ENCODE measurements at places on chromosomes 2 and 18.
A peak's percentile ranks its signal among the peaks of the same experiment; 100 is the strongest.

DNA sequence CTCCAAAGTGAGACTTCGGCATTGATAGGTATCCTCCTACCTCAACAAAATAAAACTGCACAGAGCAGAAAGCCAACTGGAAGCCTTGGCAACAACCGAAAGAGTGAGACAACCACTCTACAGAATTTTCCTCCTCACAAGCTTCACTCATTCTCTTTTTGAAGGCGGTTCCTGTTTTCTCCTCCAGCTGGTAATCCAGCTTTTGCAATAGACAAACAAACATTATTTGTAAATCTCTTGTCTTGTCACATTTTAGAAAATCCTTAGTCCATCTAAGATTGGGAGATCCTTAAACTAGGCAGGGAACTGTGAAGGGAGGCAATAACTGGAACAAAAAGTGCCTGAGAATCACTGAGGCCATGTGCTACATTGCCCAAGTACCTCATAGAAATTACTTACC lies 332.4 kb downstream of the BCL11A start:
- DNase-seq, result no peak

DNA sequence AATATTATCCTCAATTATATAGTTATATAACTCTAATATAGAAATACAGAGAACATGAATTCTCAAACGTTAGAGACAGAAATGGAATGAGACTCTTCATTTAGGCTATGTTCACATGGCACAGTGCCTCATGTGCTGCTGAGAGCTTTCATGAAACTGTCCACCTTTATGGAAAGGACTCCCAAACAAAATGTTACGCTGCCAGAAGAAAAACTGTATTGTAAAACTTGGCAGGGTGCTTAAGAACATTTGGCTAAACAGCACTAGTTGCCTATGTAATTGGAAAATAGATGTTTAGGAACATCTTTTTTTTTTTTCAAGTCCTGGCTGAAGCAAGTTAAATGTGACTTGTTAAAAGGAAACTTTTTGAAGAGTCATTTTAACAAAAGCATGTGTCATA lies 396.0 kb downstream of the ERBB4 start:
- DNase-seq, result no peak

DNA sequence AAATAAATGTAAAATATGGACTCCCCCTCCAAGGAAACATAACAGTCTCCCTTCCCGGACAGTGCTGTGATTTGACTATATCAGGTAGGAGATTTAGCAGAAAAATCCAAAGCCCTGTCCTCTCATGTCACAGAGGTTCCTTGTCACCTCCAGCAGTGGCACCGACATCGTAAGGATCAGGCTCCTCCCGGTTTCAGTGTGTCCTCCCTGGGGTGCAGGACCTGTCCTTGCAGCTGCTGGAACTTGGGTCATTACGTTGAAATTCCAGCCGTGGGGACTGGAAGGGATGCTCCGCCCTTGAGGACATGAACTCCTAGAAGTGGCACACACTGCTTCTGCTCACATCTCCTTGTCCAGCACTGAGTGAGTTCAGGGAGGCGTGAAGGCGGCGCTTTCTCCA lies 101.1 kb upstream of the ODC1 start:
- no peak for DNase-seq

DNA sequence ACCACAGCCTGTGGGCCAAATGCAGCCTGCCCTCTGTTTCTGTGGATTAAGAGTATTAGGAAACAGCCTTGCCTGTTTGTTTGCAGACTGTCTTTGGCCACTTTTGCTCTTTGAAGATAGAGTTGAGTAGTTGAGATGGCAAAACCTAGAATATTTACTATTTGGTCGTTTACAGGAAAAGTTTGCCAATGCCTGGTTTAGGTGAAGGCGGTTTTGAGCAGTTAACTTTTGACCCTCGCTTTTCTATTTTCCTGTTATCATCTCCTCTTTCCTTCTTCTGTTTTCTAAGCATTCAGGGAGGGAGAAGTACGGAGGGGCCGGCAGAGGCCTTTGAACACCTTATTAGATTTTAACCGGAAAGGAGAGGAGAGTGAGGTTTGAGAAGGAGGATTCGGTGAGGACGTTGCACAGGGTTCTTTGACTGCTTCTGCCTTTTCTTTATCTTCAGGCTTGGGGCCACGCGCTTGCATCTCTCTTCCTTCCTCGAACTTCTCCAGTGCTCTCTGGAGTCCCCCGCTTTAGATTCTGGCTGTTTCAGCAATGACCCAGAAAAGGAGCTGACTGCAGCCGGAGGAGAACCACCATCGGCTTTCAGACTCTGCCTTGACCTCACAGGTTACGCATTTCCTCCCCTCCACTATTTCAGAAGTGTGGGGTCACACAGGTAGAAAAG lies 39.2 kb downstream of the IL1R2 start:
- no peak for DNase-seq

DNA sequence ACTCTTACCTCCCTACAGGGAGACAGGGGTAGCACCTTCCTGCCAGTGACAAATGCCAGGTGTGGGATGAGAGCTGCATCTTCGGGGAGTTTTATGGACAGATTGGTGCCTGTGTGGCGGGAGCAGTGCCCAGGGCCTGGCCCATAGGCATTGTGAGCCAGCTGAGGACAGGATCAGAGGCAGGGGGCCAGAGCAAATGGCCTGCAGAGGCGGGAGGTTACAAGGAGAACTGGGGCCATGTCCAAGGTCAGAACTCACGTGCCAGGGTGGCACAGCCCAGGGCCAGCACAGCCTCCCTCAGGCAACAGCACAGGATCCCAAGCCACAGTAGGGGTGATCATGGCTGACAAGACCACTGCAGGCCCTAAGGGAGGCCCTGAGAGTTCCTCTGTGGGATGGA lies 40.2 kb upstream of the MCFD2 start:
- DNase-seq, result no peak

GRCh38 chr2:202122980-202123720 lies 50.1 kb downstream of the KIAA2012 start:
- no peak for DNase-seq

DNA sequence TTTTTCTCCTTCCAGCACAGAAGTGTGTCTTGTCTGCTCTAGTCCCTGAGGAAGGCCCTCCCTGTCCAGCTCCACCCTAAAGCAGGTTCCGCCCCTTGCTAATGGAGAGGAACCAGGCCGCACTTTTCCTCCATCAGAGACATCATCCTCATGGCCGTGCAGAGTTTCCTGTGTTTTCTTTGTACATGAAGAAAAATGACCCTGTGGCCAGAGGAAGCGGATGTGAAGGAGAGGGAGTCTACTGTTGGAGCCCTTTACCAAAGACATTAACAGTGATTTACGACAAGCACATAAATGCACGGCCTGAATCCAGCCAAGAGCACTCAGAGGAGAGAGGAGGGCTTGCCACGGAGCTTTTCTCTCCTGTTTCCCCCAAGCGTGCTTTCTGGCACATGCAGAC lies 109.5 kb downstream of the RNF144A start:
- no peak for DNase-seq

- no peak for DNase-seq
Observed at GRCh38 chr18:75349668-75350511, 77.6 kb downstream of the SMIM21 start.

GRCh38 chr2:74919827-74920226 lies 38.6 kb upstream of the POLE4 start:
- peak; percentile 81 for DNase-seq

DNA sequence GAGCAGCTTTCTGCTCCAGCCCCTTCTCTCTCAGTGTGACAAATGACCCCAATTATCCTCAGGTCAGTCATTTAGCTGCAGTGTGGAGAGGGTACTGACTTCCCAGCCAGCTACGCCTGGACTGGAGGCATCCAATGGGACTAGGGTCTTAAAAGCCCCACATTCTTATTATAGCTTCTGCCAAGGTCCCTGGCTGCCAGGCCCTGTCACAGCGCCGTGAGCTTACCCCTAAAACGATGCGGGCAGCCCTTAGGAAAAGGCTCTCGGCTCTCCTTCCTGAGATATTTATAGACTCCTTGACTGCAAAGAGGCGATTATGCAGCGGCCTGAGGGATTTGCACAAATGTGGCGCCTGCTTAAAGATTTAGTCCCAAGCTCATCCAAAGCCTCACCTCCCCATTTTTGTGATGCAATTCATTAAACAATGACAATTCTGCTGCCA lies 69.2 kb upstream of the EDAR start:
- DNase-seq, result no peak

DNA sequence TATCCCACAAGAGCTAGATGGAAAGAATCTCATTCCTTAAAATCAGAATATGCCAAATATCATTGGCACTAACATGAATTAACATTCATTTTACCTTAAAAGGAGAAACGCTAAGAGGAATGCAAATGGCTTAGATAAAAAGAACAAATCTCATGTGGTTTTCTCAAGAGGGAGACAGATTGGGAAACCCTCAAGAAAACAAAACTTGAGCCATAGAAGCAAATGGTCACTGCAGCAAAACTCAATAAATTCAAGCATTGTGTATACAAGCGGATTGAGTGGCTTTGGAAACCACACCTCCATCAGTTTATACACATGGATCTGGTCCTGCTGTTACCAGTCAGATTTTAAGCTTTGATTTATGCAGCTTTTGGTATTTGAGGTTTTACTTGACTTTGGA lies 1331.8 kb upstream of the ZEB2 start:
- no peak for DNase-seq

DNA sequence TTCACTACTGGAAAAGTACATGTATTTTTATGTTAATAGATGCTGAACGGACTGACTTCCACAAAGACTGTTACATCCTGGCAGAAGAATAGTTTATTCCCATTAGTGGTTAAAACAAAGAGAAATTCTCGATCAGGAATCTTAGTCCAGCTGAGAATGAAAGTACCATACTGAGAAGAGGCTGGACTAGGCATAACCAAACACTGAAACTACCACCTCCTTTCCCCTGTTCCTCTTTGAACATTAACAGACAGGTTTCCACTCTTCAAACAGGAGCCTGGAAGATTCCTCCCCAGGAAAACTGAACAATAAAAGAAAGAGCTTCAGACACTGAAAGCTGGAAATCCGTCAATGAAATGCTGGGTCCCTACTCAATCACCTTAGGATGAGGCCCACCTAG lies 25.8 kb downstream of the LDAH start:
- DNase-seq, result no peak

GRCh38 chr2:47070920-47071824 lies 83.9 kb downstream of the STPG4 start:
- DNase-seq, result peak; percentile 65

DNA sequence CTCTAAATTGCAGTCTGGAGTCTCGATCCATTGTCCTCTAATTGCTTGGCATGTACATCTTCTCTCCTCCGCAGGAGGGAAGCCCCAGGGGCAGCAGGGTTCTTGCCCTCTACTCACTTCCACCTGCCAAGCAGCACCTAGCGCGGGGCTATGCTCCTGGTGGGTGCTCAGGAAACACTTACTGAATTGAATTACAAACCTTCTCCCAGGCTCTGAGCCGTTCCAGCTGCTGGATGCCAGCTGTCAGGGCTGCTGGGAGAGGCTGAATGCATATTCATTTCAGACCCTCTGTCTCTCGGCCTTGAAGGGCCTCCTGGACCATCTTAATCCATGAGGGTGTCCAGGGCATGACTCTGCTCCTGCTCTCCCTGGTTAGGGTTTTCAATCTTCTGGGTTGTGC lies 94.0 kb downstream of the CELF4 start:
- no peak for DNase-seq

- DNase-seq, result no peak
Observed at GRCh38 chr2:96737831-96738230, 2.0 kb downstream of the LMAN2L start.

DNA sequence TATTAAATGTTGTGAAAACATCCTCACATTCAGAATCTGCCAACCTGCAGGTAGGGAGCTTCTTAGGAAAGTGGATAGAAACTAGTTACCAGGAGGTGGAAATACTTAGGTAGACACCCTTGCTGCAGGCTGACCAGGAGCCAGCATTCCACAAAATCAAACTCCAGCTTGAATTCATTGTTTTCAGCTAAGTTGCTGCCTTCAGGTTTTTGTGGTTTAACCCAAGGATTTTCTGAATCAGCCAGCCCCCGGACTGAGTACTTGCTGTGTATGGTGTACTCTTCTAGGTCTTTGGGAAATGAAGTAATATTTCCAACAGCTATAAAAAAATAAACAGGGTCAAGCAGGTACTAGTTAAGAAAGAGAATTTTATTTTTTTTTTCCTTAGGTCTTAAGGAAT lies 192.1 kb upstream of the CHST9 start:
- no peak for DNase-seq

DNA sequence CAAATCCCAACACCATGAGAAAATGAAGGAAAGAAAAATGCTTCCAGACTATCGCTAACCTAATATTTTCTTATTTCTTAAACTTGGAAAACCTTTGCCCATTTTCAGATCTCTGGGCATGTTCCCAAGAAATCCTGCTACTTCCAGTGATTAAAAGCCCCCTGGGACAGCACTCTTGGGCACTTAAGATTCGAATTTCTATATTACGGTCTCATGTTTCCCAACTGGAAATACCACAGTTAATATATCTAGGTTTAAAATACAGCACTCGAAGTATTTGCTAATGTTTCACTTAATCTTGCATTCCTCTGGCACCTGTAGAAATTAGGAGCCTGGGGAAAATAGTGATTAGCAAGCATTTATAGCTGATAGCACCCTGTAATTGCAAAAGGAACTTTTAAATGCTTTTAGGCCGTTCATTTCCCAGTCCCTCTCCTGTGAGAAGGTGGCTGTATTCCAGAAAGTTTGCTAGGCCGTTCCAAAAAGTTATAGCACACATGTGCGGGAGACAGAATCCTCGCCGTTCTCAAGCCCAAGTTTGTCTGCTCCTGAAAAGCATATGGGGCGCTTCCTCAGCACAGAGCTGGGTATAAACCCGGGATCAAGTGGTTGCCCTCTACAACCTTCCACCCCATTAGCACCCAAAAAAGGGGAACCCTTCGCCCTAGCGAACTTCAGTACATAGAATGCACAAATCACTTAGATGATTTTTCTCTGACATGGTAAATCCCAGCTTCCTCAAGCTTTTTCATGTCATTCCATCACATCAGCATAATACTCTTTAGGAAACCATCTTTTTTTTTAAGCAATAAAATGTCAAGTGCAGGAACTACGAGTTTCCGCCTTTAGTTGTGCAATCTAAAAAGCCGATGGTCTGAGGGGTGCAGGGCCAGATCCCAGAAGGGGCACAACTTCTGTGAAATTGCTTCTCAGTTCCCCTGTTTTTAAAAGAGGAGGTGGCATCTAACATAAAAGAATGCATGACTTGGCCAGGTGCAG lies 60.6 kb downstream of the DIPK1C start:
- no peak for DNase-seq

DNA sequence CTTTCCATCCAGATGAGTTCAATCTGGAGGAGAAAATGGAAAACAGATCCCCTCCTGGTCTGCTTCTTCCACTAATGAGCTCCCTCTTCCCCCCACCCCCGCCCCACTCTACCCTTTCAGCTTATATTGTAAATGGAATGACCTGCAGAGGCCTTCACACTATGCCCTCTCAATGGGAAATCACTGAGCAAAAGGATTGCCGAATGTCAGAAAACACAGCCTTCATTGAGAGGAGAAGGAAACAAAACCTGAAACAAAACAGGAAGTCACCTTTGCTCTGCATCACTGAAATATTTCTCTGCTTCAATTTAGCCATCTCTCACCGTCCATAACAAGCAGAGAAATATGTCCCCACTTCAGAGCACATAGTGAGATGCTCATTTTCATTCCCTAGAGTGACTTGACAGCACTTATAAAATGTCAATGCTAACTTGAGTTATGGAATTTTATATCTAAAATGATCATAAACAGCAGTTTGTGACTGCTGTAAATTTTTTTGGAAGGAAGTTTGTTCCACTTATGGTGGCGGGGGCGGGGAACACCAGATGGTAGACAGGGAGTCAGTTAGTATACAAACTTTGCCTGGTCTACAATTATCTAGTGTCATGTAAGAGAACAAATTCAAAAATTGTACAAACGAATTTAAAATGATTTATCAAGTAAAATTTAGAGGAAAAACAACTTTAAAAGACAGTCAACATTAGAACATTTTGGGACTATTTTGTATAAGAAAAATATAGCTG lies 1.8 kb upstream of the FRZB start:
- DNase-seq, result no peak

GRCh38 chr2:234211797-234212196 lies 161.3 kb downstream of the SPP2 start:
- no peak for DNase-seq
